HTR-8/SVneo (cell line): ENCODE measurements at places on chromosomes 3 and 15.

- no peak for DNase-seq
Observed at GRCh38 chr15:89429023-89429422, 67.4 kb downstream of the RHCG start.

- no peak for DNase-seq
Observed at GRCh38 chr15:65981837-65982626, 112.7 kb downstream of the RAB11A start.

- no peak for DNase-seq
Observed at GRCh38 chr3:196454935-196455334, 22.7 kb upstream of the UBXN7 start.

DNA sequence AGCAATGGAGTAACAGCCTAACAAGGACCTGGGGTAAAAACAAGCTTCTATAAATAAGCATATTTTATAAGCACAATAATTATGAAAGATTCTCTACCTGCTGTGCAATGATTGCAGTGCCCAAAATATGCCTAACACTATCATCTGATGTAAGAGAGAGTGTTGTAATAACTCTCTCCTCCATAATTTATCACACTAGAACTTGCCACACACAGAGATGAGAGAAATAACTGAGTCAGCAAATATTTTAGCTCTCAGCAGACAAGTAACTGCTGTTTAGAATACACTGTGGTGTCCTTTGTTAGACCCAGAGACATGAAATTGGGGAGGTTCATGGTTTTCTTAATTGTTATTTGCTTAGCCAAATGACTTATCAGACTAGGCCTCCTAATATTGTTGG is 105.3 kb upstream of the ACP3 start:
- no peak for DNase-seq

GRCh38 chr15:63434576-63435186 is 53.0 kb upstream of the CA12 start:
- no peak for DNase-seq

DNA sequence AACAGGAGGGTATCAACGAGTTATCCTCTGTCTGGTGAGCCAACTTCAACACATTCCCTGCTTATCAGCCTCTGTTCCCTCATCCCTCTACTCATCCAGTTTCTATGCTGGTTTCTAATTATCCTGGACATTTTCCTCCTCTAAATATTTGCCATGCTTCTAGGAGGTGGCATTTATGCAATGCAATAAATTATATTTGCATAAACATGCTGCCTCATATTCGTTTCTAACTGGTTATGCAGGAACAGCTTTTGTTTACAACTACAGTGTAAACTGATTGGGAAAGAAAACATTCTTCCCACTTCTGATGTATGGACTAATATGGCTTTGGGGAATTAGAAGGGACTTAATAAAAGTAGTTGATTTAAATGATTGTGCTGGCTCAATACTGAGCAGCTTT is 122.3 kb downstream of the TFG start:
- DNase-seq: no peak

GRCh38 chr3:46549408-46549904 is 16.6 kb downstream of the LRRC2 start:
- DNase-seq: no peak

GRCh38 chr15:64687688-64688087 is 87.7 kb downstream of the RBPMS2 start:
- no peak for DNase-seq

DNA sequence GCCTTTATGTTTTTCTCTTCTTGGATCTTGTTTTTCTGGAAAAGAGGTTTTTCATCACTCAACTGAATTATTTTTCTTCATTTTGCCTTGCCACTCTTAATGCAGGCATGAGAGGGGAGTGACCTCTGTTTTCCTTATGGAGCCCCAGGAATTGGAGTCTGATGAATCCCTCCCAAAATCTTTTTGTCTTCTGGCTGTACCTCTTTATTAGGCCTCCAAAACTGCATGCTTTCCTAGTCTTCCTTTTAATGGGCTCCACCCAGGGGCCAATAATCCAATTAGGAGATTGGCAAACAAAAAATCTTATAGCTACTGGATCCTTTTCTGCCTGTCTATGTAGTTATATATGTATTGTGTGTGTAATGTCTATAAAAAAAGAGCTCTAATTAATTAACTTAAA is 192.4 kb upstream of the PEX5L start:
- DNase-seq: no peak

GRCh38 chr3:84586427-84586826 is 372.4 kb upstream of the CADM2 start:
- no peak for DNase-seq

- DNase-seq: no peak
Observed at GRCh38 chr3:103873021-103873420, 1438.2 kb downstream of the ZPLD1 start.

DNA sequence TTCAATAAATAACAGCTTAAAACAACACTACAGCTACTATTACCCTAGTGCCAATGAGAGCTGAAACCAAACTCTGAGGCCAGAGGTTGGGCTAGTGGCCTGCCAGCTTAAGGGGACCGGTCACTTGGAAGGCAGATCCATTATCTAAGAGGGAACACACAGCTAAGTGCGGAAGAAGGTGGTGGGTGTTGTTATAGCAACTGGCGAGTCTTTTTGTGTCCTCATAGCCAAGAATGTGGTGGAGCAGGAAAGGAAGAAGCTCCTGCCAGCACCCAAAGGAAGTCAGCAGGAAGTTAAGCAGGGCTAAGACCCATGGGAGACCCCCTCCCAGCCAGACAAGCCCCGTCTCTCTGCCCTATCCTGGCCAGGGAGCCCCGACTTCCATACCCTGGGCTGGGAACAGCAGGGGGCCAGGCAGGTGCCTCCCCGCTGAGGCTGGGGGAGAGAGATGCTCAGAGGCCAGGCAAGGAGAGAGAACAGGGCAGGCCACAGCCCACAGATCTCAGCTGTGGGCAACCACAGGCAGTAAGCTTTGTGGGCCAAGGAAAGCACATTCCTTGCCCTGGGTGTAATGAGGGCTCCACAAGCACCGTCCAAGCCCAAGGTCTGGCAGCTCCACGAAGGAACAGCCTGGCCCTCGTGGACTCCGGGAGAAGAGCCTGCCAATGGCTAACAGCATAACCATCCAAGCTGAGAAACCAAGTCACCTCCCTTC is 34.0 kb upstream of the HRH1 start:
- no peak for DNase-seq

GRCh38 chr15:94234300-94234699 is 2.9 kb downstream of the MCTP2 start:
- DNase-seq: no peak

DNA sequence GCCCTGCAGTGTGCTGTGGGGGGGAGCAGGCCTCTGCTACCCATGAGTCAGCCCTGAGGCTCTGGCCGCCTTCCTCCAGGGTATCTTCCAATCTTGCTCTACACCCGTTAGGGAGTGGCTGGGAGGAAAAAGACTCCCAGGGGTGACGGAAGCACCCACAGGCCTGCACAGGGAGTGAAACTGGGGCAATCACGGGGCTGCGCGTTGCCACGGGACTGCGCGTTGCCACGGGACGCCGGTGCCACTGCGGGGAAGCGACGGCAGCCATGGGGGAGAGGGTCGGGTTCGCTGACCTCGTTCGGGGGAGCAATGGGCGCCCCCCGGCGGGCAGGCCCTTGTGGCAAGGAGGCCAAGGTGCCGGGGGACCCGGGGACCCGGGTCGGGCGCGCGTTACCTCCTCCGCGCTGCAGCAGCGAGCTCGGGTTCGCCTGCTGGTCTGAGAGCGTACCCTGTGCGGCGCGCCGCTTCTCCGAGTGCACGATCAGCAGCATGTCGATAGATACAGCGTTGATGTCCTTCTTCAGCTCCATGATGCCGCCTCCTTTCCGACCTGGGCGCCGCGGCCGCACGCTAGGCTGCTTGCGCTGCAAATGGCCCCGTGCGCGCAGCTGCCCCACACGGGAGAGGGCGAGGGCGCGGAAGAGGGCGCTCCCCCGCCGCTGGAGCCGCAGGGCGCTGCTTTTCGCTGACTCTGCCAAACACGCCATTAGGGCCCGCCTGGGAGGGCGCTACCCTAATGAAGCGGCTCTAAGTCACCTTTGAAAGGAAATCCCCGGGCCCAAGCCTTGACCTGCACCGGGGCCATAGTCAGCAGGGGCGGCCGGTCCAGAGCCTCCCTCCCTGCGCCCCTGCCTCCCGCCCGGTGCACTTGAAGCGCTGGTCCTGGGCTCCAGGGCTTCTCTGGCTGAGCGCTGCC is at the start of gene KY:
KY (minus strand) TSS at position 592 of the 916 bp plus-strand sequence; CDS start at position 530, 62 bp downstream.
- DNase-seq: peak; percentile 37

GRCh38 chr15:90470453-90470852 is 59.3 kb upstream of the CRTC3 start:
- DNase-seq: no peak

GRCh38 chr3:153195349-153195879 is 33.4 kb downstream of the RAP2B start:
- no peak for DNase-seq

GRCh38 chr3:138234401-138235179 is 47.5 kb downstream of the ARMC8 start:
- no peak for DNase-seq

GRCh38 chr15:77795446-77795845 is 162.7 kb upstream of the LINGO1 start:
- DNase-seq: no peak

GRCh38 chr3:155548195-155548594 is 196.7 kb downstream of the PLCH1 start:
- no peak for DNase-seq

DNA sequence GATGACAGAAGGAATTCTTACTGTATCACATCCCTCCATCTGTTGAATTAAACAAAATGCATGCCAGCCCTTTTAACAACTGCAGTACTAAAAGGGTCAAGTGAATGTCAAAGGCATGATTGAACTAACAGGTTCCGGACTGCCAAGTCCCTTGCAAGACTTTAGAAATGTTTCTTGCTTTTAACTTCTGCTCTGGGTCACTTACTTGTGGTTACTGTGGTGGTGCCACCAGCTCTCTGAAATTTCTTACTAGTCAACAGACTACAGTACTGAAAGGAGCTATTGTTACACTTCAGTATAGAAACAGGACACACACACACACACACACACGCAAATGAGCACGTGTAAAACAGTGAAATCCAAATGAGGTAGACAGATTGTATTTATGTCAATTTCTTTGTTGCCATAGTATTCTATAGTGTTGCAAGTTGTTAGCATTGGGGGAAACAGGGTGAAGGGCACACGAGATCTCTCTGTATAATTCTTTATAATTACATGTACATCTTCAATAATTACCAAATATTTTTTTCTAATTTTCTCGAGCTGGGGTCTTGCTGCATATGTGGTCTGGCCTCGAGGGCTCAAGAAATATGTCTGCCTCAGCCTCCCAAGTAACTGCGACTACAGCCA is 79.9 kb upstream of the SLC25A26 start:
- DNase-seq: no peak

DNA sequence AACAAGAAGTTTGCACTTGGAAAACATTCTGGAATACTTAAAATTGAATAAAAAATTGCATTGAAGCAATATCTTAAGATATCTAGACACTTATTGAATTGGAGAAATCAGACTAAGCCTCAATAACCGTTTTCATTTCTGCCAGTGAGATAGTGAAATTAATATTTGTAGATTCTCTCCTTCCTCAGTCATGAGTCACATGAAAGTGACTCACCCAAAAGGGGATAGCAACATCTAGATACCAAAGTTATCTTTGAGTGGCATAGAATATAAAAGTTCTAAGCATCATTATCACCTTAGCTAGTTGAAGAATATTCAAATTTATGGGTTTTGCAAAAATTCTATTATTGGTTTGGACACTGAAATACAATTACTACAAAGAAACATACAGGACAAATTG is 614.8 kb upstream of the ZNF717 start:
- no peak for DNase-seq

DNA sequence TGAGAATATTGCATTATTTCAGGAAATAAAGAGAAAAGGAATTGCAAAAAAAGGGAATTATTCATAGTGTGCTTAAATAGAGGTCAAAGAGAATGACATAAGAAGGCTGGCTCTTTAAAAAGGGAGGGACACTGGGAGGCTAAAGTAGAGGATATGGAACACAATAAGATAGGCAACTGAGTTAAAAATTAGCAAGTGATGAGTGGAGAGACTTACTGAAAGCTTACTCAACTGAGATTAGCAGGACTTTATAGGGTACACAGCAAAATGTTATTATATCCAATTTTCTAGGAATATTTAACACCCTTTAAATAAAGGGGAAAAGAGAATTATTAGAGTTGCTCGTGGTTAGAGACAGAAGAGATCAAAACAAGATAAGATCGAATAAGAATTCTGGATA is 375.2 kb downstream of the LSAMP start:
- no peak for DNase-seq

GRCh38 chr3:21876782-21877181 is 125.8 kb upstream of the ZNF385D start:
- no peak for DNase-seq

- DNase-seq: no peak
Observed at GRCh38 chr3:167318306-167318705, 61.8 kb downstream of the ZBBX start.

- no peak for DNase-seq
Observed at GRCh38 chr15:80885016-80885579, 104.5 kb downstream of the MESD start.

DNA sequence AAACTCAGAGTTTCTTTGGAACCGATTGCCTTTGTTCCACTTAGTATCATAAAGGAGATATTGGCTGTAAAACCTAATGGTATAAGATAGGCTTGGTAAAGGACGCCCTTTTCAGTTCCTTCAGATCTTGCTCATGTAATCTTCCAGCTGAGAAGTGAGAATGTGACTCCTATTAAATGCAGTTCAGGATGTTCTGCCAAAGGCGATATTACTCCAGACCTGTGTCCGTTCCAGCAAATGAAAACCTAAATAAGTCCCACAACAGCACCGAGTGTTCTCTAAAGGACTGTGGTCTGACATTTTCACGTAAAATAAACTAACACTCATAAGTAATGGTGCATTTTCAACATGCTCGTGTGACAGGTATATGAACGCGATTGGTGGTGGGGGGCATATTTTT is 276.2 kb downstream of the FEZF2 start:
- no peak for DNase-seq

- DNase-seq: no peak
Observed at GRCh38 chr15:51199541-51199940, 104.8 kb upstream of the TNFAIP8L3 start.
